GM23248 (cell line): ENCODE measurements at places on chromosomes 12 and 14. TPM values are rescaled to one million over a fixed set of nuclear protein-coding genes. Genes with fewer than 3 reads are reported as not detected.
A peak's percentile ranks its signal among the peaks of the same experiment; 100 is the strongest.

DNA sequence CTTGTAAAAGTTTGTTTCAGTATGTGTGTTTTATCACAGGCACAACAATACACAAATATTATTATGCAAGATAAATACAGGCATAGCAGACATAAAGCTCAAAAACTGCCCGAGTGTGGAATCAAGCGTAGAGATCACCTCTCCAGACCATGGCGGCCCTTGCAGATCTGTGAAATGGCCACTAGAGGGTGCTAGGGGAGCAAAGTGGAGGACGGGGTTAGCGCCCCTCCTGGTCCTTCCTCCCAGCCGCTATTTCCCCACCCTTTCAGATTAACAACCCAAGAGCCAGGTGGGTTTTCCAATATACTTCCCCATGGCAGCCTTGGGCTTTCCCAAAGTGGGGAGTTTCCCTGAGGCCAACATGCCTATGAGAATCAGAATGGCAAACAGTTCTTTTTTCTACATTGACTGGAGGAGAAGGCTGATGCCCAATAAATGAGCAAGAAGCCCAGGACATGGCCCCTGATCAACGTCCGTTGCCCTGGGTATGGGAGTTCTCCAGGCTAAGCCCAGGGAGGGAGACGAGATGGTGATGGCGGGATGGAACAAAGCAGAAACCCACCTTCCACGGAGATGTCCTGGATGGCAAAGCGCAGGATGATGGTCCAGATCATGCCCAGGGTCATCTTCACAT lies 67.4 kb downstream of the ACTN1 start:
- H3K27ac ChIP-seq, result peak overlapping the region; percentile 30; the same call in 1 of the 2 replicates
- H3K4me1 ChIP-seq, result peaks cover 7% of the 10 kb centered on the region; the same call in 1 of the 2 replicates
- peak; percentile 83 for DNase-seq
- peaks cover 69% of the 10 kb centered on the region for H3K36me3 ChIP-seq

The SMCO2 gene
- total RNA-seq, result not detected in 2 replicates

- no peaks in the 10 kb centered on the region for H3K36me3 ChIP-seq
- H3K27ac ChIP-seq, result no peak overlapping the region
- H3K4me3 ChIP-seq, result no peak overlapping the region
- DNase-seq, result no peak
Measured at GRCh38 chr14:96407935-96408570, 16.1 kb downstream of the AK7 start.

The MGST1 gene
- total RNA-seq, result 122 and 141 TPM in 2 replicates

DNA sequence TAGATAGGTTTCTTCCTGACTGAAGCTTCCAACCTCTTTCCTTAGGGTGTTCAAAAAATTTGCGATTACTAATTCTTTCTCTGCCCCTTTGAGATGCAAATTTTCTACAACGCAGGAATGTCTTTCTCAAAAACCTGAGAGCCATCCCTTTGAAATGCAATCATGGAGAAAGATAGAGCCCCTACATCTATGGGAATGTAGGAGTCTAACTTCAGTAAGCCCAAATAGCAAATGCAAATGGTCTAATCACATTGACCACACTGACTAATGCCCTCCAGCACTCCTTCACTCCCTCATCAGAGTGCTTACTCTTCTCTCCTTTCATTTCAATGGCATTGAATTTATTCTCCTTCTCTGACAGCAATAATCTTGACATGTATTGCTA lies 107.1 kb downstream of the SLC6A15 start:
- H3K27me3 ChIP-seq, result no peaks in the 10 kb centered on the region
- no peak overlapping the region for H3K27ac ChIP-seq
- H3K4me3 ChIP-seq, result no peak overlapping the region

The C12orf57 gene
- 261 and 264 TPM in 2 replicates for total RNA-seq

- H3K27me3 ChIP-seq, result no peaks in the 10 kb centered on the region
- DNase-seq, result no peak
- H3K4me3 ChIP-seq, result no peak overlapping the region
- no peaks in the 10 kb centered on the region for H3K4me1 ChIP-seq
- no peaks in the 10 kb centered on the region for H3K36me3 ChIP-seq
Measured at GRCh38 chr12:120886199-120887018, 17.7 kb downstream of the SPPL3 start.

DNA sequence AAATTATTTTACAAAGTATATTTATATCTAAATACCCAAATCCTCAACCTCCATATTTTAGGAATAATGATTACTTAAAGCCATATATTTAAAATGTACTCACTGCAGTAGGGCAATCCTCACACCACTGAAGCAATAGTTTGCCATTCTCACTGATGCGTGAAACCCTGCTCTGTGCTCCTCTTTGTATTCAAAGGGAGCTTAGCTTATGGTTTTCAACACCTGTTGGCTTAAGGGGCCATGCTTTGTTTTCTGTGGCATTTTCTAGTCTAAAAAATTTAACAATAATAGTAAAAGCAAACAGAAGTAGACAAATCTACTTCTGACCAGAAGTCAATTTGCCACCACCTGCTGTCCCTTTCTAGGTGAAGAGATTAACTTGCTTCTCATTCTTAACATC lies 294.6 kb downstream of the FLRT2 start:
- H3K36me3 ChIP-seq, result no peaks in the 10 kb centered on the region
- H3K27me3 ChIP-seq, result no peaks in the 10 kb centered on the region
- H3K27ac ChIP-seq, result no peak overlapping the region
- DNase-seq, result no peak
- H3K4me1 ChIP-seq, result no peaks in the 10 kb centered on the region

GRCh38 chr14:59087240-59087639 lies 101.2 kb upstream of the DAAM1 start:
- H3K27ac ChIP-seq, result no peak overlapping the region
- no peak for DNase-seq
- H3K4me1 ChIP-seq, result no peaks in the 10 kb centered on the region
- no peaks in the 10 kb centered on the region for H3K36me3 ChIP-seq

The G2E3 gene
- 11.2 and 12.6 TPM in 2 replicates for total RNA-seq

- H3K27ac ChIP-seq, result peak overlapping the region; percentile 89
- H3K4me3 ChIP-seq, result peak overlapping the region; percentile 90
- H3K4me1 ChIP-seq, result peaks cover 70% of the 10 kb centered on the region
- peak; percentile 48 for DNase-seq
- H3K36me3 ChIP-seq, result no peaks in the 10 kb centered on the region
Measured at GRCh38 chr12:57133916-57134315, 5.6 kb downstream of the LRP1 start.

DNA sequence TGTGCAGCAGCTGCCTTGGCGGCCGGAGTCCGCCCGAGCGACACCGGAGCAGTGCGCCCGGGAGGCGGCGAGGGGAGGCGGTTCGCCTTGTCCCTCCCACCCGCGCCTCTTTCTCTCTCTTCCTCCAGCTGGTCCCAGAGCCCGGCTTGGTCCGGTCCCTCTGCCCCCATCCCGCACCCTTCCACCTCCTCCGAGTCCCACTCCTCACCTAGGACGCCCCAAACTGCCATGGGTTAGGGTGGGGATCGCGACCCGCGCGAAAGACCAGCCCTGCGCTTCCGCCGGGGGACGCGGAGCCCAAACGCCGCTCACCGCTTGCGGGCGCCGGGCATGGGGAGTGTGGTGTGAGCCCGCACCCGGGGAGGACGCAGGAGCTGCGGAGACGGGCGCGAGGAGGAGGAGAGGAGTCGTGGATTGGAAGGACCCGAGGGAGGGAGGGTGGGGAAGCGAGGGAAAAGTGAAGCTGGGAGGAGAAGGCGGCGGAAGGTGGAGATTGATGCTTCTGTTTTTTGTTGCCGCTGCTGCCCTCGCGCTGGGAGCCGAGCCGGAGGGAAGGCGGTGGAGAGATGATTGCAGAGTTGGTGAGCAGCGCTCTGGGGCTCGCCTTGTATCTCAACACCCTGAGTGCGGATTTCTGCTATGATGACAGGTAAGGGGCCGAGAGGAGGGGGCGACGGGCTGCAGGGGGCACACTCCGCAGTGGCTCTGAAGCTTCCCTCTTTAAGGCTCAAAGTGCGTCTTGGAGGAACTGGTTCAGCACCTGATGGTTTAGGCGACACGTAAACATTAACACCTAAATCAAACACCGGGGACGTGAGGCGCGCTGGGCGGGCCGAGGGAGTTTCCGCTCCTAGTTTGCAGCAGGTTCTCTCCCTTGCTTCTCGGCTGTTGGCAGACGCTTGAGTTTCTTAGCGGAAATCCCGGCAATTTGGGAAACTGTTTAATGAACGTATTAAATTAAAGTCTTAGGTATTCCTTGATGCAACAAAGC lies 610 bp downstream of the TMTC2 start:
- H3K27ac ChIP-seq, result no peak overlapping the region
- H3K4me1 ChIP-seq, result peaks cover 12% of the 10 kb centered on the region
- H3K4me3 ChIP-seq, result peak overlapping the region; percentile 98
- peak; percentile 84 for DNase-seq

The APOF gene
- not detected in 2 replicates for total RNA-seq

The C12orf56 gene
- 0.25 and 0.43 TPM in 2 replicates for total RNA-seq

The TAS2R42 gene
- total RNA-seq, result not detected in 2 replicates

The VWF gene
- total RNA-seq, result not detected in 2 replicates

- H3K4me3 ChIP-seq, result no peak overlapping the region
- DNase-seq, result peak; percentile 32
- H3K36me3 ChIP-seq, result no peaks in the 10 kb centered on the region
- H3K27ac ChIP-seq, result no peak overlapping the region
- H3K4me1 ChIP-seq, result peaks cover 23% of the 10 kb centered on the region
Measured at GRCh38 chr14:50335389-50335788, 23.3 kb downstream of the DMAC2L start.

GRCh38 chr12:1559676-1560091 lies 34.7 kb downstream of the FBXL14 start:
- no peaks in the 10 kb centered on the region for H3K36me3 ChIP-seq
- peaks cover 17% of the 10 kb centered on the region; the same call in 1 of the 2 replicates for H3K4me1 ChIP-seq
- H3K27ac ChIP-seq, result no peak overlapping the region

DNA sequence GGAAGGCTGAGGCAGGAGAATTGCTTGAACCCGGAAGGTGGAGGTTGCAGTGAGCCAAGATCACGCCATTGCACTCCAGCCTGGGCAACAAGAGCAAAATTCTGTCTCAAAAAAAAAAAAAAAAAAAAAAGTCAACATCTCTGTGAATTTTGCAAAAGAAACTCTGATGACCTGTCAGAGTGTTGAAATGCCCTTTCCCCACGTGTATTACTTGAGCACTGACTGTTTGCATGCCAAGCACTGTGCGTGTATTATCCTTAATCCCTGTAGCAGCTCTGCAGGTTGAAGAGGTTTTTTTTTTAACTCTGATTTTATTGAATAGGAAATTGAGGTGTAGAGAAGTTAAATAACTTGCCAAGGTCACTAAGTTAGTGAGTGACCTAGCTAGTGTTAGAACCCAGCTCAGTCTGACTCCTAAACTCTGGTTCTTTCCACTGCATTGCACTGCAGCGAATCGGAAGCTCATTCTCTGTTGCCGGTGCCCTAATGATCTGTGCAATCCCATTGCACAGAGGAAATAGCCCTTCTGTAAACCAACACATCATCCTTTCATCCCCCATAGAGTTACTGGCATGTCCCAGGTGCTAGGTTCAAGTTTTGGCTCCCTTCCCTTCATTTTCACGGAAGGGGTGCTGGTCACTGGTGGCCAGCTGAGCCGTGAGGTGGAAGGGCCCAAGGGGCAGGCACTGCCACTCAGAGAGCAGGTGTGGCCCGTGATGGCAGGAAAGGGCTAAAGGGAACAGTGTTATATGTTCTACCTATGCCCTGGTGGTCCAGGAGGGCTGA lies 122.3 kb downstream of the EML1 start:
- H3K27me3 ChIP-seq, result no peaks in the 10 kb centered on the region
- no peak overlapping the region for H3K4me3 ChIP-seq
- H3K27ac ChIP-seq, result no peak overlapping the region
- no peak for DNase-seq
- H3K36me3 ChIP-seq, result no peaks in the 10 kb centered on the region

The NEDD8 gene
- total RNA-seq, result 138 and 161 TPM in 2 replicates

- no peaks in the 10 kb centered on the region for H3K4me1 ChIP-seq
- H3K27me3 ChIP-seq, result no peaks in the 10 kb centered on the region
- DNase-seq, result peak; percentile 10
- H3K36me3 ChIP-seq, result no peaks in the 10 kb centered on the region
- H3K4me3 ChIP-seq, result no peak overlapping the region
Measured at GRCh38 chr12:87196321-87196720, 832.9 kb downstream of the C12orf50 start.

- H3K27ac ChIP-seq, result peak overlapping the region; percentile 65
- H3K4me3 ChIP-seq, result no peak overlapping the region
- H3K36me3 ChIP-seq, result no peaks in the 10 kb centered on the region
- no peaks in the 10 kb centered on the region for H3K27me3 ChIP-seq
- peak; percentile 92 for DNase-seq
- peaks cover 43% of the 10 kb centered on the region for H3K4me1 ChIP-seq
Measured at GRCh38 chr12:15601210-15601800, 187.9 kb downstream of the EPS8 start.

GRCh38 chr14:56754921-56755320 lies 55.4 kb downstream of the OTX2 start:
- no peak overlapping the region for H3K4me3 ChIP-seq
- H3K27ac ChIP-seq, result no peak overlapping the region
- no peaks in the 10 kb centered on the region for H3K4me1 ChIP-seq
- no peak for DNase-seq
- H3K36me3 ChIP-seq, result no peaks in the 10 kb centered on the region
- H3K27me3 ChIP-seq, result 0 out of 2 replicates have a peak, but pooled peaks cover 3% of the 10 kb centered on the region

The ACVRL1 gene
- 67.4 and 114 TPM in 2 replicates for total RNA-seq

GRCh38 chr12:71415336-71416231 lies 24.0 kb upstream of the LGR5 start:
- H3K36me3 ChIP-seq, result no peaks in the 10 kb centered on the region
- H3K4me3 ChIP-seq, result no peak overlapping the region
- peak; percentile 85 for DNase-seq
- no peaks in the 10 kb centered on the region for H3K27me3 ChIP-seq
- no peak overlapping the region for H3K27ac ChIP-seq

GRCh38 chr14:75933712-75934296 lies 48.0 kb downstream of the TGFB3 start:
- no peak overlapping the region for H3K27ac ChIP-seq
- H3K4me1 ChIP-seq, result no peaks in the 10 kb centered on the region
- H3K36me3 ChIP-seq, result no peaks in the 10 kb centered on the region; the same call in 1 of the 2 replicates
- no peak for DNase-seq
- H3K4me3 ChIP-seq, result no peak overlapping the region

The NKX2-8 gene
- not detected in 2 replicates for total RNA-seq

- DNase-seq, result peak; percentile 95
- H3K27ac ChIP-seq, result peak overlapping the region; percentile 89
- no peaks in the 10 kb centered on the region for H3K27me3 ChIP-seq
- peaks cover 22% of the 10 kb centered on the region for H3K4me1 ChIP-seq
- H3K36me3 ChIP-seq, result peaks cover 10% of the 10 kb centered on the region; the same call in 1 of the 2 replicates
- peak overlapping the region; percentile 10; the same call in 1 of the 2 replicates for H3K4me3 ChIP-seq
Measured at GRCh38 chr14:22614240-22614799, 16.2 kb downstream of the ABHD4 start.
